Stimulated activated CD4-positive, alpha-beta T cell treated with anti-CD3 and anti-CD28 coated beads, Interleukin-1b, Interleukin-23, amount 100 ng/mL, for 1 hour (primary cell): ENCODE measurements at places on chromosomes 11 and 22.

GRCh38 chr11:34050581-34051348, 766 bp upstream of the CAPRIN1 start:
- no peak for DNase-seq

DNA sequence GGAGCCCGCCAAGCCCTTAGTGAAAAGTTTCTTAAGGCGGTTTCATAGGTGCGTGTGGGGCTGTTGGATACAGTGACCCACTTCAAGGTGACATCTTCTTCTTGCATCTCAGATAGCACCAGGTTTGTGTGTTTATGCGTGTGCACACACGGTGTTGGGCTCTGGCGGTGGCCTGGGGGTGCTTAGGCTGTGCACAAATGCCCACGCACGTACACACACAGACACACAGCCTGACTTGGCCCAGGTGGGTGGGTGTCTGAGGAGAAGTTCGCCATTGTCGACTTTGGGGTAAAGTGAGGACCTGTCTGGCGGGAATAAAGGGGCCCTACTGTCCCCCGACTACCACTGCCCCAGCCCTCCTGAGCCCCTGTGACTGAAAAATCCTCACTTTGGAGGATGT, 103.8 kb downstream of the KCNQ1 start:
- no peak for DNase-seq

DNA sequence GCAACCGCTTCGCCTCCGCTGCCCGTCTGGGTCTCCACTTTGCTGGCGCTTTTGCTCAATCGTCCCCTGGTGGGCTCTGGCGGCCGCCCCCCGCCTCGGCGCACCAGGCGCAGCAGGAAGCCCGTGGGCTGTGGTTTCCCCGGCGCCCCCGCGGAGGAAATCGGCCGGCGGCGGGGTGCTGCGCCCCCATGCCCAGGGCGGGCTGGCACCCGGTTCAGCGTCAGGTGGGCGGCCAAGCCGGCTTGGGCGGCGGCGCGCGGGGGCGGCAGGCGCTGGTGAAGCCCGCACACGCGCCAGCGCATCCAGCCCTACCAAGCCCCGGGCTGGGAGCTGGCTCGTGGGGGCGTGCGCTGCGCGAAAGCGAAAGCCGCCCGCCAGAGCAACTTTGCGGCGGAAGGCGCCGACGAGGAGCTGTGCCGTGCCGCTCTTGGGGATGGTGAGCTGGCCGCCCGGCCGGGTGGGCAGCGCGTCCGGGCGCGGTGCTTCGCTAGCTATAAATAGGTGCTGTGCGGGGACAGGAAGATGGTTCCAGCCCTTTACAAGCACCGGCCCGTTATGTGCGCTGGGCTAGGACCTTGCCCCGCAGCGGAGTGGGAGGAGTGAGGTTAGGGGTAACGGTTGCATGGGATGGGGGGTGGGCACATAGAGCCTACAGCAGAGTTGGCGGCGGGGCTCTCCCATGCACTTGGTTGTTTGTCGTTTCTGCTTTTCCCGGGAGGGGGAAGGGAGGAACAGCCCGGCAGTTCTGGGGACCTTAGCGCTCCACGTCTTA, 25.0 kb upstream of the SUSD2 start:
- DNase-seq: peak; percentile 43

GRCh38 chr11:210803-211180, 3.3 kb downstream of the RIC8A start:
- DNase-seq: no peak
